Cortex of kidney (tissue), 1 donor: ENCODE measurements at places on chromosomes 6 and 20.

GRCh38 chr6:157560691-157561413 is 179.9 kb downstream of the ZDHHC14 start:
- no peak for DNase-seq

DNA sequence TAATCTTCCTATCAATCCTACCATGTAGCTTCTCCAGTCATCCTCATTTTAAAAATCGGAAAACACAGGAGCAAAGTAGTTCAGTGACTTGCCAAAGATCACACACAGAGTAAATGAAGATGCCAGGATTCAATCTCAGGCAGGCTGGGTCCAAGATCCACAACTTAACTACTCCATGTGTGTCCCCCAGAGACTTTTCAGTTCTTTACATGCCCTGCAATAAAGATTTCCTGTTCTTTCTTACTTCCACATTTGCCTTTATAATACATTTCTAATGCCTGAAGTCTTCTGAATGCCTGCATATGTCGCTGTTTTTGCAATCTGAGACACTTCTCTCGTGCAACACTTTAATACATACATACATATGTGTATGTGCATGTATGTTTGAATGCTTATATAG is 121.7 kb upstream of the MARCKS start:
- no peak for DNase-seq

- no peak for DNase-seq
Measured at GRCh38 chr20:23180451-23180921, 94.4 kb upstream of the CD93 start.

DNA sequence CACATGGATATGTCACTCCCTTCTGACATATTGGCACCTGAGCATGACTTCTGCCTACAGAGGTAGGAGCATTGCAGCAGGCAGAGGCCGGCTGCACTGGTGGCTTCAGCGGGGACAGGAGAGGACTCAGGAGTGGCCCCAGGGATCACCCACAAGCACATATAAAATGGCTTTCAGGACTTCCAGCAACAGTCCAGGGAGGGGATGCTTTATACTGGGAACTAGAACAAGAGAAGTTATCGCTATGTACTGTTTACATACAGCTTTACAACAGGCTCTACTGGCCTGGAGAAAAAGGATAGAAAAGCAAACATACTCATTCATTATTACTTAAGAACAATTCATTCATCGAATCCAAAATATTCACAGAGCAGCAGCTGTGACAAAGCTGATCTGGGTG is 337.8 kb downstream of the THBS2 start:
- DNase-seq, result no peak

- no peak for DNase-seq
Measured at GRCh38 chr6:158629367-158630221, 14.9 kb downstream of the DYNLT1 start.

DNA sequence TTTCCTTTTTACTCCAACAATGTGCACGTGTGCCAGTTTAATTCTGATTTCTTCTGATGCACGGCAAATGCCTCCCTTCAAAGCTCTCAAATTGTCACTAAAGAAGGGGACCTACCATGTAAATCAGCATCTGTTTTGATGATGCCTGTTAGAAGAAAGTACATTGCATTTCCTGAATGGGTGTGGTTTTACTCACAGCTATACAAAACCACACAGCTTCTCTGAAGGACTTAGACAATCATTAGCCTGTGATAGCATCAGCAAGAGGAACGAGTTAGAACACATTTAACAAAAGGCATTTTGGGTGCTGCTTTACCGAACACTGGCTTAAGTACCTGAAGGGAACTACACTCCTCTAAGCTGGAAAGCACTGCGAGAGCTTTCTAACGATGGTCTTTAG is 109.4 kb downstream of the ATXN1 start:
- no peak for DNase-seq

- DNase-seq, result no peak
Measured at GRCh38 chr6:54747955-54748354, 98.6 kb upstream of the FAM83B start.

- DNase-seq, result no peak
Measured at GRCh38 chr20:59598625-59599310, 5.6 kb upstream of the PHACTR3 start.

DNA sequence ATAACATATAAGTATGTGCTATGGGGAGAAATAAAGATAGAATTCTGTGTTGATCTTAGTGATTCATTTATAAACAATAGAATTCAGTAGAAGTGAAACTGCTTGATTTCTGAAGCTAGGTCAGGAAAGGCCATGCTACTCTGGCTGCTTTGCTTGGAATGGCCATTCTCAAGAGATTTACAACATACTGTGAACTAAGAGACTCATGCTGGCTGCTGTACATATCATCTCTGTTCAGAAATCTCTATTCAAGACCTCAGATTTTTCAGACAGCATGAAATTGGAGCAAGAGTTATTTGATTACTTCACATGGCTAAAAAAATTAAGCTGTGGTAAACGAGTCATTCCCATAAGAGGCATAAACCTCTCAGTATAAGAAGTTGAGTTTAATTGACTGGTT is 662.6 kb downstream of the BCKDHB start:
- DNase-seq, result no peak

DNA sequence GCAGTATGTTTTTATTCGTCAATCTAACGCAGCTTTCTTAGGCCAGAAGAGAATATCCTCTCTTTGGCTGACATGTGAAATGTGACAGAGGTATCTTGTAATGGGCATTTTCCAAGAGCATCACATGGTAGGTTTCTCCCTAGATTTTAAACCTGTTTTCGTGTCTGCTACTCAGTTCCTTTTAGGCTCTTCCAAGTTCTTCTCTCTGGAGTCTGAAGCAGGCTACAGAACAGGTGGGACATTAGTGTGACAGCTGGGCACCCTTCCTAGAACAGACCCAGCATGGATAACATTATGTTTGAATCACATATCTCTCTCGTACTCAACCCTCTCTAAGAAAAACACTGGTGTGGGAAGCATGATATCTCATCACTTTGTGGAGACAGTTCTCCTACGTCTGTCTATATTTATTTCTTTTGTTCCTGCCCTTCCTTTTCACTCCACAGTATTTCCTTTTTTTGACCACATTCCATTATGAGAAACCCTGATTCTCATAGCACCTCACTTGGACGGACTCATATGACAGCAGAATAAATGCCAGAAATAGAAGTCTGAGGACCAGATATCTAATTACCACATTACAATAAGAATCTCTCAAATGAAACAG is 263.4 kb downstream of the NKAIN2 start:
- no peak for DNase-seq

DNA sequence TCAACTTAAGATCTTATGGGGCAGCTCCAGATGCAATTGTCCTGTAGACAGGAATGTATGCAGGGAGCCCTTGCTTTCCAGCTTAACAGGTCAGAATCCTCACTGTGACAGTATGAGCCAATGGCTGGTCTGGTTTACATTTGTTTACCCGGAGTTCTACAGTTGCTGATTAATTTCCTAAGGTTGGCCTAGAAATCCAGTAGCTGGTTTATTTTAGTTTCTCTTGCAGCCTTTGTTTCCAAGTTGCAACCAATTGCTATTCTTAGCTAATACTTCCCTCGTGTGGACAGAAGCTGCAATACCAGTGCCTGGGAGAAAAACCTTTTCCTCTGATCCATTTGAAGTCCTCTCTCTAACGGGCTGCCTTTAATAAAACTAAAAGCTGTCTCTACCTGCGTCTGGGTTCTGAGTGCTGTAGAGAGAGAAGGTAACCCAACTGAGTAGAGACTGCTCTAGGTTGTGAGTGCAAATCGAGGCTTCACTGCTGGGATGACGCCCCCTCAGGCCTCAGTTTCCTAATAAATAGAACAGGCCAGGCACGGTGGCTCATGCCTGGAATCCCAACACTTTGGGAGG is 45.9 kb downstream of the ZNF217 start:
- DNase-seq, result no peak

DNA sequence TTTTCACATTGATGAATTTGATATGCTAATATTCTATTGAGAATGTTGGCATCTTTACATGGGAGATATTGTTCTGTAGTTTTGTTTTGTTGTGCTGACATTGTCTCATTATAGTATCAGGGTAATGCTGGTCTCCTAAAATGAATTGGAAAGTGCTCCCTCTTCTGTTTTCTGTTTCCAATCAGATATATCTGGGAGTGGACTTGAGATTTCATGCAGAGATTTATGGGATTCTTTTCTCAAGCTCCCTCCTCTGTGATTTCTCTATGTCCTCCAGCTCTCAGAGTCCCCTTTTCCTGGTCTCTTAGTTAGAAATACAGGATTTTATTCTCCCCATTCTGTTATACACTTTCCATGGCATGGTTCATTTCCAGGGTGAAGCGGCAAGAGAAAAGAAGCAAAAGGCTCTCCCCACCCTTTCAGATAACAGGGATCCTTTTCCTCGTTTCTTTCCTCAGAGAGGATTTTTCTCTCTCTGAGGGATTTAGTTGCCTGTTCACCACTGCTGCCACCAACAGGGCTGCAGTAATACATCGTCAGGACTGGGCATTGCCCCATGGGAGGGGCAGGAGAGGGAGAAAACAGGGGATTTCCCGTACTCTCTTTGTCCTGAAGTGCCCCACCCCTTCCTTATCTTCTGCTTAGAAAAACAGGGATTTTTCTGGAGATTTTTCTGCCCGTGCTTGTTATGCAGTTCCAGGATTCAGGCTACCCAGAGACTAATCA is 59.3 kb upstream of the STMND1 start:
- no peak for DNase-seq

GRCh38 chr6:130849594-130849993 is 22.4 kb downstream of the SMLR1 start:
- DNase-seq, result no peak

DNA sequence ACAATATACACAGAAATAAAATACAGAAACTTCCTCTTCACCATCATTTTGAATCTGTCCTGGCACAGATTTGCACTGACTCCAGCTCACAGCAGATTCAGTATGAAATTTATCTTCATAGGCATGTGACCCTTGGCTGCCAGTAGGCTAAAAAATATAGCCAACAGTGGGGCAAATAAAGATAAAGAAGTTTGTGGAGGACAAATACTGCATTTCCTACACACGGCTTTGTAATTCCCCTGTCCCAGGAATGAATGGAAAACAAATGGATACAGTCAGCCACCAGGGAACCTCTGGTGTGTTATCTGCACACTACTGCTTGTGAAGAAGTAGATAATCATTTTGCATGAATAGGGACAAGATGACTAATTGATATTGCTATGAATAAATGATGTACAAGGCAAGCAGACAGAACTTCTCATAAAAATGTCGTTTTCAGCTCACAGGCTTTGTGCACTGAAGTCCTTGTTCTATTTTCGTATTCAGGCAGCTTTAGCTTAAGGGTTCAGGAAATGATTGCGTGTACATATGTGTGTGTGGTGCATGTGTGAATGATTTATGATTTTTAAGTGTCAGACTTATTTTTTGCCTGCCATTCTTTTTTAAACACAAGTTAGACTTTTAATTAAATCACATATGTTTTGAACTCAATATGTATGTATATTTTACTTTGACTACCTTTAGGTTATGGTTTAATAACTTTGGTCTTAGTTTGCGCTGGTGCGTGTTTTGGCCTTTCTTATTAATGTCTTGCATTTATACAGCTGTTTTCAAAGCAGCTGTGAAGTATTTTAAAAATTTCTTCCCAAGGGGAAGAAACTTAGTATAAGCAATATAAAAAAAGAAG is 543.8 kb upstream of the JAG1 start:
- DNase-seq, result no peak

DNA sequence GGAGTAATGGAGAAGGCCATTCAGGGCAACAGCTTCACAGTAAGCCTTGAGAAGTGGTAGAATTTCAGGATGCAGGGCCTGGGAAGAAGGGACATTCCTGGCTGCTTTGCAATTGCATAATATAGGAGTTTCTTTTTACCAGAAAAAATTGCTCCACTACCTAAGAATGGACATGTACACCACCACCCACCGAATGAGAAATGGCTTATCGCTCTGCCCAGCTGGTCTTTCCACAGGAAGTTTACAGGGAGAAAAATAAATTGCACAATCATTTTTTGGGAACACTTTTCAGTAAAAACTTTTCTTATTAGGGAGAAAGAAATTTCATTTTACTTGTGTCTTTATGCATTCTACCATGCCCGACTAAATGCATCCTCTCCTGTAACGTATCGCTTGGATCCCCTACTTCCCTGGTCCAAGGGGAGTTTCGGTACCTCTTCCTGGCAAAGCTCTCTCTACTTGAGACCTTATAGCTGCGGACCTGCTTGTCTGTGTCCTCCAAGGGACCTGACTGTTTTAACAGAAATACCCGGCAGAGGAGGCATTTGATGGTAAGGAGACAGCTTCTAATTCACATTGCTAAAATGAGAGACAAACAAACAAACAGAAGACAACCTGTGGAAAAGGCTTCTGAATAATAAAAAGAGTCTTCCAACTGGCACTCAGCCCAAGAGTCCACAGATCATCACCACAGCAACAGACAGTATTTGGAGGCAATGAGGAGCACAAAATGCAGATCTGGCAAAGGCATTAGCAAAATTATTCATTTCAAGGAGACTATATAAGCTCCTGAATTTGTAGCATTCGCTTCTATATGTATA is 54.2 kb downstream of the MAP3K5 start:
- DNase-seq, result no peak

DNA sequence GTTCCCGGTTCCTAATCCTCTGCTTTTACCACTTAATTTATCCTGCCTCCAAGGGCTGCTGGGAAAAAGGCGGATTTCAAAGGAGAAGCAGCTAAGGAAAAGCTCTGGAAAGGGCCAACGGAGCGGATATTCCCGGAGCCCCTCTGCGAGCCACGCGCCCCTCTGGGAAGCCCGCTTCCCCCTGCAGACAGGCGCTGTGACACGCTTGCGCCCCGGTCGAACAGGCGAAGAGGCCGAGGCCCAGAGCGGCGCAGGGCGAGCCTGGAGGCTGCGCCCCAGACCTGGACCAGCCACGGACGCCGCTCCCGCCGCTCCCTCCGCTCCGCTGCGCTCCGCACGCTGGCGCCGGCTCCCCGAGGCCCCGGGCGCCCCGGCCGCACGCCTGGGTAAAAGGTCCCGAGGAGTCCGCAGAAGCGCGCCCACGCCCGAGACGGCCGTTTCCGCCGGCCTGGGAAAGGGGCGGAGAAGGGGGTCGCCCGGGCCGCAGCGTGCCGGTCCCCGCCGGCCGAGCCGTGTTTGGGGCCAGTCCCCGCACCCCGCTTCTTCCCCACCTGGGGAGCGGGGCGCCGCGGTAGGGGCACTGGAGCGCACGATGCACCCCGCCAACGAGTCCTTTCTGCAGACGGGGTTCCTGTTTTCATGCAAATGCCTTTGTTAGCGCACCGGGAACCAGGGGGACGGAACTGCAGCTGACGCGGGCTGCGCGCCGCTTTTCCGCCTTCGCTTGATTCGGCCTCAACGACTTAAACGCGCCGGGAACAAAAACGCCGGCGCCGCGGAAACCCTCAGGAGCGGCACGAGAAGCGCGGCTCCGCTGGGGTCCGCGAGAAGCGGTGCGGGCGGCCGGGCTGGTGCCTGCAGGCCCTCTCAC is 91.9 kb upstream of the SIRPA start:
- DNase-seq, result no peak

DNA sequence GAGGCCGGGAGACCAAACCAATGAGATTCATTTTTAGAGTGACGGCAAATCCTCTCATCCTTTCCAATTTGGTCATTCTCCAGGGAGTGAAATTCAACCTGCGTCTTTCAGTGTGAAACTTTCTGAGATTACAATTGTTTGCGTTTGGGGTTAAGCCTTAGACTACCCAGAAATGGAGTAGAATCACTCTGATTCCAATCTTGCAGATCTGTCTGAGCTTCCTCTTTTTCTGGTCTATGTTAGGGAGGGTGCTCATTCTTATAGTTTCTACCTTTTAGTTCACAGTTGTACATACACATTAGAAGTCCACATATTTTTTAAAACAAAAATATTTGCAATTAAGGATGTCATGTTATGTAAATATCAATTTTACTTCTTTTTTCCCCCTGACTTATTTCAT is 183.0 kb upstream of the PHACTR1 start:
- DNase-seq, result no peak
